ENCODE measurements at places on chromosomes 16 and 17. TPM values are rescaled to one million over a fixed set of nuclear protein-coding genes. Genes with fewer than 3 reads are reported as not detected.

MT1A gene
- 1.1 TPM for total RNA-seq

SNX20 gene
- not detected for total RNA-seq

RANBP10 gene
- 16.8 TPM for total RNA-seq

TBL3 gene
- 20.9 TPM for total RNA-seq

SP6 gene
- 0.05 TPM for total RNA-seq

HBA1 gene
- total RNA-seq, result not detected

TMEM170A gene
- total RNA-seq, result 14.5 TPM

GLOD4 gene
- total RNA-seq, result 54.0 TPM

PDP2 gene
- total RNA-seq, result 9.0 TPM

ZNF764 gene
- total RNA-seq, result 11.1 TPM

CDK5R1 gene
- total RNA-seq, result 1.8 TPM

PRRT2 gene
- 5.2 TPM for total RNA-seq

C17orf100 gene
- total RNA-seq, result 2.0 TPM

C1QTNF8 gene
- not detected for total RNA-seq

TBX2 gene
- total RNA-seq, result 2.0 TPM

NPIPB9 gene
- 2.9 TPM for total RNA-seq

CSH1 gene
- not detected for total RNA-seq

TMEM114 gene
- total RNA-seq, result not detected

ABCA6 gene
- 0.30 TPM for total RNA-seq

KRT25 gene
- total RNA-seq, result not detected
